ENCODE measurements at places on chromosomes 16 and 17.

GRCh38 chr16:12502676-12503075 lies 301.0 kb downstream of the CPPED1 start:
- DNase-seq: no peak

GRCh38 chr17:9021992-9022572 lies 772 bp downstream of the NTN1 start:
- DNase-seq: peak; percentile 23

DNA sequence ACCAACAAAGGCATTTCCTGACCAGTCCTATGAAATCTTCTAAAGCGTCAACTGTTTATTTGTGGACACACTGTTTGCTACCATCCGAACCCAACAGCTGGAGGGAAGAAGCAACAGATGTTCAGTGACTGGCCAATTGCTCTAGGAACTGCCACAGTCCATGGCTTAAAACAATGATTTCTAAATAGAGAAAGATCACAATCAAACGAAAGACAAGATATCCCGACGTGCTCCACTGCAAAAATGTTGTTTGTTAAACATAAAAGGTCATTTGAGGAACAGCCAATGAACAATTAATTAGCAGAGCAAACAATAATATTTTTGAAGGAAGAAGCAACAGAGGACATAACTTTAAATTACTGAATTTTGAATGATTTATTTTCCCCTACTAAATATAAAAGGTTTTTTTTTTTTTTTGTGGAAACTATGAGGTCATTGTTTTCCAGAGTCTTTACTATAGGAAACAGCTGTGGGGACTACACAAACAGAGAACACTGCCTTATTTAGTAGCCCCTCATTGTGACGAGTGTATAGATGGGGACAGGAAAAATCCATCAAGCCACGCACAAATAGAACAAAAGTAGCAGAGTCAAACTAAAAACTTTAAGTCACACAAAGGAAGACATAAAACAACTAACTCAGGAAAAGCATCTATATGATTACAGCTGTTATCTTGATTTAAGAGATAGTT lies 17.2 kb downstream of the USP31 start:
- DNase-seq: no peak

DNA sequence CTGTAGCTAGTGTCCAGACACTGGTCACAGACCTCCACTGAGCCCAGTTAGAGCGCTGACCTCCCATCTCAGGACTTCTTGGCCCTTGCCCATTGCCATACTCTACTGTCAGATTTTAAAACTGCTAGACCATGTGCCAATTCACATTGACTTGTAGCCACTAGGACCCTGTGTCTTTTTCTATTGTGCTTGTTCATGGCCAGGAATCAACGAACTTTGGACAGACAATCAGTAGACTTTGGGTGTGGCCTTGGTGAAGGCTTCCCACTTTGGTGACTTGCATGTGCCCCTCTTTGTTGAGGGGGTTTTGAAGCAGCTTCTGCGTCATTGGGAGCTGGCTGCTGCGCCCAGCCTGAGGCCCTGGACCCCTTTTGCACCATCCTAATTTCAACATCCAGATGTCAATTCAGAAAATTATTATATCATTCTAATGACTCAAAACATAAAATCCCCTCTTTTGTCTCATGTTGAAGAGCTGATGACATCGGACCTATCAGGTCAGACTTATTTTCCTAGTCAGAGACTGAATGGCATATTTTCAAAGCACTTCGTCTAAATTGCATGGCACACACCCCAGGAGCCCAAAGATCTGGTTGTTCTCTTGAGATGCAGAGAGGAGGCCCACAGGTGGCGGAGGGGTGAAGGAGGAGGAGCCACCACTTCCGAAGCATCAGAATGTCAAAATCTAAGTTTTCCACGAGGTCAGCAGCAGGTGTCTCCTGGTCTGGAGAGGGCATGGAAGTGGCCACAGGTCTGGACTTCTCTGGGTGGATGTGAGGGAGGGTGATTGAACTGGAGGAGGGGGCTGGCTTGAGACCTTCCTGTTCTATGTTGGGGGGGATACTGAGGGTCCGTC lies 93.4 kb upstream of the CBX4 start:
- no peak for DNase-seq

DNA sequence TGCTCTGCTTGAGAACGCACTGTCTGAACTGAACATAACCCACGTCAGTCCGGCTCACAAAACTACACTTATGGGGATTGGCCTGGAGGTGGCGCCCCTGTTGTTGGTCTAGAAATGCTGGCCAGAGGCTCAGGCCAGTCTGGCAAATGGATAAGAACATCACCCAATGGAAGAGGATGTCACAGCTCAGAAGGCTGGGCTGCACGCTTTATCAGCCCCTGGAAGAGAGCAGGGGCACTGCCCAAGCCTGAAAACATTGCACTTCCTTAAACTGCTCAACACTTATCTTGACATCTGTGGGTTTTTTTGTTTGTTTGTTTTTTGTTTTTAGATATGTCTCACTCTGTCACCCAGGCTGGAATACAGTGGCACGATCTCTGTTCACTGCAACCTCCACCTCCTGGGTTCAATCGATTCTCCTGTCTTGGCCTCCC lies 24.8 kb upstream of the BPTF start:
- peak; percentile 91 for DNase-seq

- DNase-seq: no peak
Observed at GRCh38 chr16:72908362-72909167, 139.4 kb downstream of the ZFHX3 start.

- no peak for DNase-seq
Observed at GRCh38 chr16:4880006-4880580, 32.8 kb downstream of the UBN1 start.

DNA sequence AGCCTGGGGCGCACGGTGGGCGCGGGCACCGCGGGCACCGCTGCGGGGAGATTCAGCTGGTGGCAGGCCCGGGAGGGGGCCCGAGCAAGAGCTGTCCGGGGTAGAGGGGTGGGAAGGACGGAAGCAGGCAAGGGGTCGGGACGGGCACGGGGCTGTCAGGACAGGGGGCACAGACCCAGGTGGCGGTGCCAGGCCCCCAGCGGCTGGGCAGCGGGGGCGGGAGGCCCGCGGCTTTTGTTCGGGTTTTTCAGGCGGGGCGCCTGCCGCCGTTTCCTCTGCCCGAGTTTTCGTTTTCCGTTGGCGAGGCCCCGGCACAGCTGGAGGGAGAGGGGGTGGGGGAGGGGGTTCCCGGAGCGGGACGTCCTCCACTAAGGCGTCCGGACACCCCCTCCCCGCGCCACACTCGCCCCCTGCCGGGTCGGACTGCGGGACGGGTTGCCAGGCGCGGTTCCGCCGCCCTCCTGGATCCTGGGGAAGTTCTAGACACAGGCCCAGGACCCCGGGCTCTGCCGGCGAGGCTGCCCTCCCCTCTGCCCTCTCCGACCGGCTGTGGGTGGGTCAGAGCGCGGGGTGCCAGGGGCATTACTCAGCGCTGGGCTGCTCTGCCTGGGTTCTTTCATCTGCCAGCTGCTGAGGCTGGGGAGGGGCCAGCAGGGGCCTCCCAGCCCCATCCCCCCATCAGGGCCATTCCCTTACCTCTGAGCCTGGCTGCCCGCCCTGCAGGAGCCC lies 543 bp downstream of the ARHGAP23 start:
- DNase-seq: peak; percentile 20

DNA sequence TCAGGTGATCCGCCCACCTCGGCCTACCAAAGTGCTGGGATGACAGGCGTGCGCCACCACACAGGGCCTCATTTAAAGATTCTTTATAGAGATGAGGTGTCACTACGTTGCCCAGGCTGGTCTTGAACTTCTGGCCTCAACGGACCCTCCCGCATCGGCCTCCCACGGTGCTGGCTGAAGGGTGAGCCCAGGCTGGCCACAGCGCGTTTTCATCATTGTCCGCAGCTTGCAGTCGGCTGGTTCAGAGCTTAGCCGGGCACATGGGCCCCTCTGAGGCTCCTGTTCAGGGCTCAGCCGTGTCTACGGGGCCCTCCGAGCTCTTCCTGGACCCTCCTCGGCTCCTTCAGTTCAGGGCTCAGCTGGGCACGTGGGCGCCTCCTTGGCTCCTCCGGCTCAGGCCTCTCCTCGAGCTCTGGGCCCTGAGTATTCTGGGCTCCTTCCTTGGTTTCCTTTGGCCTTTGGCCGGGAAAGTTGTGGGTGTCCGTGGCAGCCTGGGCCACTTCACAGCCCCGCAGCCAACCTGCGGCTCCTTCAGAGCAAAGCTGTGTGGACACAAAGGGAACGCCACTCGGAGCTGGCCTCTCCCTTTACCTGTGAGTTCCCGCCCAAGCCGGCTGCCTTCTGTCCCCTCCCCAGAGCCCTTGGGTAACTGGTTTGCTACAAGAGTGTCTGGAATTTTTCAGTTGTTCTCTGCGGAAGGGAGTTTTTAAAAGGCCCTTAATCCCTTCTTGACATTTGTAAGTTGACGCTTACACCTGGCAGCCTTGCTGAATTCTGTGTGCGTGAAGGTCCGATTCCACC lies 1.2 kb upstream of the MSLN start:
- no peak for DNase-seq

DNA sequence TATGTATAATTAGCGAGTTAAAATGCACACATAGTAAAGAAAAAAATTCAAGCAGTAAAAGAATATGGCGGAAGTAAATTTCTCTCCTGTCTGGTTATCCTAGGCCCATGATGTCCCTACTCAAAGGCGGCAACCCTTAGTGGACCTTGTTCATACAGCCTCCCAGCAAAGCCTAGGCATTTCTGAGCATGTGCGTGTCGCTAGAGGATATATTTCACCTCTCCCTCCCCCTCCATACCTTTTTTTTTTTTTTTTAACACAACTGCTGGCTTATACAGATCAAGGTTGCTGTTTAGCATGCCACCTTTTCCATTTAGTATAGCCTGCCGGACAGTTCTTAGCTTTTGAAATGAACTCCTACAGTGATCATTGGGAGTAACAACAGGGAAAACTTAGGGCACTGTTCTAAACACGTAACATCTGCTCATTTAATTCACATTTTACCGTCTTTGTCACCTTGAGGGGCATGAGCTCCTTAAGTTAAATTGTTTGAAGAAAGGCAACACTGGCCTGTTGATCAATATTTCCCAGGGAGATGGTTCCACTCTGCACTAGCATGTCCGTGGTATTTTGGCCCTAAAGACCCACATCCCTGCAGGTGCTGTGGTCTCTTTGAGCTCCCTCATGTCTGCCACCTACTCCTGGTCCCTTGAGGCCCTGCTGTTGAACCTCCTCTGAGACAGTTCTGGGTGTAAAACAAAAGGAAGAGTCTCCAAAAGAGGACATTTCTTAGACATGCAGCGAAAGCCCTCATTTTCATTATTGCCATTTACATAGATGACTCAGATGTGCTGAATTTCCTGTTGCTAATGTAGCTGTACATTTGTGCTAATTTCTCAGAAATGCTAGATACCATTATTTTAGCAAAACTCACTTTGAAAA lies 4.1 kb upstream of the TNFRSF13B start:
- peak; percentile 91 for DNase-seq

DNA sequence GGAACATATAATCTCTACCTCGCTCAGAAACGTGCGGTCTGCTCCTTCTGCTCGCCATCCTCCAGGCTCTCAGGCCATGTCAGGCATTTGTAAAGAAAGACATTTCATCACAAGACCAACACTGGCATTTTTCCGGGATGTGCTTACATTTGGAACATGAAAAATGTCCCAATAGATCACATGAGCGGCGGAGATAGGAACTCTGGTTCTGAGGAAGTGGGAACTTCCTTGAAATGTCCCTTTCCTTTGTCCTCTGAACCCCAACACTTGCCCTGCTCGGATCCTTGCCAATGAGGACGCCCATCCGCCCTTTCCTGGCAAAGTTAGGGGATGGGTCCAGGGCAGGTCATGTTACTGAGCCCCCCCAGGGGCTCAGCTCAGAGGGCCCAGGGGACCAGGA lies 130.5 kb downstream of the MAF start:
- DNase-seq: no peak

GRCh38 chr16:80346111-80346632 lies 194.6 kb upstream of the DYNLRB2 start:
- DNase-seq: peak; percentile 73

DNA sequence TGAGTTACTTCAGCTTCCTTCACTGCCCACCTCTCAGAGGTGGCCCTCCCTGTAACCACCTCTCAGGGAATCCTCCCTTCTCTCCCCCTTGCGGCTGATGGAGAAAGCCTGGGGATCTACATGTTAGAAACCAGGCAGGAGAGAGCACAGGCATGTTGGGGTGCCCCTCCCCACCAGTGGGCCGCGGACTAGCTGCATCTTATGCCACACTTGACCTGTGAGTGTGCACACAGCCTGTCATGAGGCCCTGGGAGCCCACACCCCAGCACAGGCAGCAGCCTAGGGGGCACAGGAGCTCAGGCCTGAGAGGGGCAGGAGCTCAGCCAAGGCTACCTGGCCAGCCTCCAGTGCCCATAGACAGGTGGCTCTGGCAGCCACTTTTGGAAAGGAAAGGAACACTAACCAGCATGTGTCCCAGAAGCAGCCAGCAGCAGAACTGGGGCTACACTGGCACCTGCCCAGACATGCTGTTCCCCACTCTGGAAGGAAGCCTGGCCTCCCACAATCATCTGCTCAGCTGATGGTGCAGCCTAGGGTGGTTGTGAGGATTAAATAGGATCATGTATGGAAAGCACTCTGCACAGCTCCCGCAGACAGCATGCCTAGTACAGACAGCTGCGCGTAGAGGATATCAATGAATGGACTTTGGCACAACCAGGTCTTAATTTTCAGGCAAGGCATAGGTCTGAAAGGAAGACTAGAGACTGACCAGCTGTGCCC lies 60.5 kb downstream of the TMEM132E start:
- DNase-seq: no peak

DNA sequence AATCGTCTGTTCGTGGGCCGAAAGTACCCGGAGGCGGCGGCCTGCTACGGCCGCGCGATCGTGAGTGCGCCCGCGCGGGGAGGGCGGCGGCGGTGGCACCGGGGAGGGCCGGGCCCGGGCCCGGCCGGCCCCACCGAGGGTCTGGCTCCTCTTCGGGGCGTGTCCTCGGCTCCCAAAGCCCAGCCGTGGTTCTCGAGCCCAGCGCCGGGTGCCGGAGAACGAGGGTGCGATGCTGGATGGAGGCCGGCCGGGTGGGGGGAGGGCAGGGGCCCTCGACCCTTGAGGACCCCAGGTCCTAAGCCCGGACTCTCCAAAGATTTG lies 375 bp downstream of the STUB1 start:
- DNase-seq: no peak

- DNase-seq: peak; percentile 82
Observed at GRCh38 chr17:55356434-55357328, 65.0 kb downstream of the MMD start.

DNA sequence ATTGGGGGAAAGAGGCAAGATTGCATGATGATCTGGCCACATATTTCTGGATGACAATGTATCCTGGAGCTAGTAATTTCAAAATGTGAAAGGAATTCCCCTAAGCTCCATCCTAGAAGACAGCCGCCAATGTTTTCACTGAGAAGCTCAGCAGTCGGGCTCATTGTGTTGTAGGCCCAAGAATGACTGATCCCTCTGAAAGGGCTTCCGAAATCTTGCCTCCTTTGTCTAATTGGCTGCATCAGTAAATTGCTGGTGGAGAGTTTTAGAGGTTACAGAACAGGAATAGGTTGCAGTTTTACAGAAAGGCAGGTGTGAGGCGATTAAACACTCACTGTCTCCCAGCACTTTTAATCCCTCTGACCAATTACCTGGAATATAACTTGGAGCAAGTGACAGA lies 464.1 kb upstream of the SALL1 start:
- no peak for DNase-seq

GRCh38 chr17:64009571-64010402 lies 10.6 kb downstream of the ICAM2 start:
- DNase-seq: no peak

All from GM12865 (cell line).